ENCODE measurements at places on chromosomes 11 and 22.

GRCh38 chr22:48968201-48968959 is 859.3 kb downstream of the BRD1 start:
- DNase-seq = no peak

DNA sequence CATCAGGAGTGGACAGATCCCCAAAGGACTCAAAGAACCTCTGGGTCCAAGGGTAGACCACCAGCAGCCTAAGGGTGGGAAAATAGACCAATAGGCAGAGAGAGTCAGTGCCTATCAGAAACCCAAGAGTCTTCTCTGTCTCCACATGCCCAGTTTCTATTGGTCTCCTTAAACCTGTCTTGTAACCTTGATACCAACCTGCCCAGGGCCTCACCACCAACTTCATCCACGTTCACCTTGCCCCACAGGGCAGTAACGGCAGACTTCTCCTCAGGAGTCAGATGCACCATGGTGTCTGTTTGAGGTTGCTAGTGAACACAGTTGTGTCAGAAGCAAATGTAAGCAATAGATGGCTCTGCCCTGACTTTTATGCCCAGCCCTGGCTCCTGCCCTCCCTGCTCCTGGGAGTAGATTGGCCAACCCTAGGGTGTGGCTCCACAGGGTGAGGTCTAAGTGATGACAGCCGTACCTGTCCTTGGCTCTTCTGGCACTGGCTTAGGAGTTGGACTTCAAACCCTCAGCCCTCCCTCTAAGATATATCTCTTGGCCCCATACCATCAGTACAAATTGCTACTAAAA is at the start of gene HBB:
TSS of gene HBB (minus strand) at position 340 of the 579 bp plus-strand sequence. CDS start at position 290, 50 bp downstream.
- no peak for DNase-seq

- no peak for DNase-seq
Observed at GRCh38 chr11:27203077-27203647, 159.9 kb downstream of the CCDC34 start.

GRCh38 chr11:29343465-29344333 is 673.1 kb downstream of the KCNA4 start:
- no peak for DNase-seq

DNA sequence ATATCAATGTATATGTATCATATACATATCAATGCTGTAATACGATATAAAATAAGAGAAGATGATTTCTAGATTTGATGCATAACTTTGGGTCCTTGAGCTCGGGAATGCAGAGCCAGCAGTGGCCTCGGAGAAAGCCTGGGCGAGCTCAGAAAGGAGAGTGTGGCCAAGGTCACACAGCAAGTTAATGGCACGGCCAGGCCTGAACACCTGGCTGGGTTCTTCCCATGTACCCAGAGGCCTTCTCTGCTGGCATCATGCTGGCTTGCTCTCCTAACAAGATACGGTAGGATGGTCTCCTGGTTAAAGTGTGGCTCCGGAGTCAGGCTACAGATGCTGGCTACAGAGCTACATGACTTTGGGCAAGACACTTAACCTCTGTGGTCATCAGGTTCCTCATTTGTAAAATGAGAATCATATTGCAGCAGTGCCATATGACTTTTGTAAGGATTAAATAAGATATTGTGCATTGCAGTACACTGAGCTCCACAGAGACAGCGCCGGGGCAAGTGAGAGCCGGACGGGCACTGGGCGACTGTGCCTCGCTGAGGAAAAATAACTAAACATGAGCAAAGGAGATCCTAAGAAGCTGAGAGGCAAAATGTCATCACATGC is 29.9 kb downstream of the TPST2 start:
- no peak for DNase-seq

GRCh38 chr11:102416976-102417375 is 35.6 kb downstream of the TMEM123 start:
- no peak for DNase-seq

- DNase-seq = no peak
Observed at GRCh38 chr11:97738751-97739150, 1282.0 kb upstream of the CNTN5 start.

GRCh38 chr22:27972732-27973698 is 54.0 kb upstream of the PITPNB start:
- no peak for DNase-seq

DNA sequence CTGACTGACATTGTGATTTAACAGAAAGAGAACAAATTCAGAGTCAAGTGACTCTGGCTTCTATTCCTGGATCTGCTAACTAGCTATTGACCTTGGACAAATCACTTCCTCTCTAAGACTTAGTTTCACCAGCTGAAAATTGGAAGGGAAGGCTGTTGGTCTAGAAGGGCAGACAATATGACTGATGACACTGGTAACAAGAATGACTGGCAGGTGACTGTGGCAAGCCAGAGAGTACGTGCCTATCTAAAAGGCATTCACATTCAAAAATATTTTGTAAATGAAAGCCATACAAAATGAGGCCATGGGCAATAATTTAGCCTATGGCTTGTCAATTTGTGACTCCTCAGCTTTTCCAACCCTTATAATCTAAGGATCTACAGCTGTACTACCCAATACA is 23.5 kb downstream of the SERGEF start:
- DNase-seq = no peak

DNA sequence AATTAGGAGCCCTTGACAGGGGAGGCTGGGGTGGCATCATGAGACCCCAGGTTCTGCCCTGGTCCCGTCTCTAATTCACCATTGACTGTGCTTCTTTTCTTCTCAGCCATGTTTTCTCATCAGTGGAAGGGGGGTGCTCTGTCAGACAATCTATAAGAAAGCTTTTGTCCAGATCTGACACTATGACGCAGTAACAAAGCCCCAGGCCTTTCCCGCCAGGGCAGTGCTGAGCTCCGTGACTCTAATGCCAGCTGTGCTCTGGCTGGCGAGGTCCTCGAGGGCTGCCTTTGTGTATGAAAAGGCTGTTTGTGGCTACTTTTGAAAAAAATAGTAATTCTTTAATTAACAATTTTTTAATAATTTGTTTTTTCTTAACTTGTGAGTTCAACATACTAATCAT is 3.2 kb downstream of the CD6 start:
- no peak for DNase-seq

GRCh38 chr22:23791738-23792645 is 5.2 kb downstream of the SMARCB1 start:
- DNase-seq = no peak

DNA sequence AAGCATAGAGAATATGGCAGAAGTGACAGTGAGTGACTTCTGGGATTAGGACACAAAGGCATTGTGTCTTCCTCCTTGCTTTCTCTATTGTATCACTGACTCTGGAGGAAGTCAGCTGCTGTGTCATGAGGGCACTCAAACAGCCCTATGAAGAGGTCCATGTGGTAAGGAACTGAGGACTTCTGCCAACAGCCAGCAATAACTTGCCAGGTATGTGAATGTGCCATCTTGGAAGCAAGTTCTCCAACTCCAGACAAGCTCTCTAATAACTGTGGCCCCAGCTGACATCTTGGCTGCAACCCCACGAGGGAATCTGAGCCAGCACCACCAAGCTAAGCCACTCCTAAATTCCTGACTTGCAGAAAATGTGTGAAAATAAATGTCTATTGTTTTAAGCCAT is 83.6 kb upstream of the ZBED5 start:
- no peak for DNase-seq

DNA sequence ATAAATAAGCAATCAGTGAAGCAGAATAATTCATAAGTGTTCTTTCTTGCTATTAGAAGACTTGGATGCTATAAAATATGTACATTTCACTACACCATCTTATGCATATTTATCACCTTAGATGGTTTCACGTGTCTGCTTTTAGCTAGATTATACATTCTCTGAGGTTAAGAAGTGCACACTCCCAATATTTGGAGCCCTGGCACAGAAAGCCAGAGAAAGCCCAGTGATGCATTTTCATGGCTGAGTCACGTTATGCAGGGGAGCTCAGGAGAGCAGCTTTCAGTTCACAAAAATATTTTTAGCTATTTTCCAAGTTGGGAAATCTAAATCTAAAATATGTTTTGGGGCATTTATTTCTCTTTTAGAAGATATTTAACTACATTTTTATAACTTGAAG is 5.1 kb upstream of the TP53AIP1 start:
- no peak for DNase-seq
